ENCODE measurements at places on chromosomes 4 and X. TPM values are rescaled to one million over a fixed set of nuclear protein-coding genes. Genes with fewer than 3 reads are reported as not detected.

GPR50 gene
- 0.55 TPM for total RNA-seq

DNA sequence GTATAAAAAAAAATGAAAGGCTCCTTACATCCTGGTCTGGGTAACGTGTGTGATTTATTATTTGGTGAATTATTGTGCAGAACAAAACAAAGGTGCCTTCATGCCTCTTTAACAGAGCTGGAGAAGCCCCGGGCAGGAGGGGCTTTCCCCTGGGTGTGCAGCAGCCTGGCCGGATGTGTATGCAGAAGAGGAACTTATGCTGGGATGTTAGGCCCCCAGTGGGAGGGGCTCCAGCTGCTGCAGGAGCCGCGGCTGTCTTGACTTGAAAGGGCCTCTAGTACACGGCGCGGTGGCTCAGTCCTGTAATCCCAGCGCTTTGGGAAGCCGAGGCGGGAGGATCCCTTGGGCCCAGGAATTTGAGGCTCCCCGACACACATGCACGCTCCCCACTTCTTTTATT lies 16.0 kb downstream of the CCNQ start:
- peak; percentile 51 for DNase-seq

GRCh38 chr4:34432706-34433105 lies 1811.6 kb downstream of the ARAP2 start:
- DNase-seq, result no peak

DNA sequence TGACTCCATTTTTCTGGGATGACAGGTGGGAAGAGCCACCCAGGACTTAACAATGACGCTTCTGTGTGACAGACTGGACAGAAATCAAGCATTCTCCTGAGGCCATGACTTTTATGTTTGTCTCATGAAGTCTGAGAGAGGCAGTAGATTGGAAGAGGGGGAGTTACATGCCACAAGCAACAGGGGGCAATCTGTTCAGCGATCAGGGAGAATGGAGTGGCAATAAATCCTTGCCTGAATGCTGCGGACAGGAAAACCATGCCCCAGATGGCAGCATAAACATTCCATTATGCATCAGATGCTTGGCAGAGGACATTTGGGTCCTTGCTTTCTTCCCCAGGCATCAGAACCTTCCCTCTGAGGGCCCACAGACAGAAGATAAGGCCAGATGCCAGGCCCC lies 312.4 kb upstream of the DIPK2B start:
- no peak for DNase-seq

DNA sequence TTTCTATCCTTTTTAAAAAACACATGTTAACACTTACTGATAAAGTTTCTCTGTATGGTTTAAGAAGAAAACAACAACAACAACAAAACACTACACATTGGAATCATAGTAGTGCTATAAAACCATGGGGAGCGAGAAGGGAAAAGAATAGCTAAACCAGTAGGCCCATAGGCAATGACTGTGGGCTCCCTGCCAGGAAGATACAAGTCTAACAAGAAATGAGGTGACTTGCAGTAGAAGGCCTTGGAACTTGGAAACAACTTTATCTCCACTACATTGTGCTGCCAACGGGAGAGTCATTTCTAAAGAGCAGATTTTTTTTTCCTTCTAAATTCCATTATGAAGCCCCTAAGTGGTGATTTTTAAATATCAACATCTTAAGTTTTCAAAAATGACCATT lies 78.0 kb downstream of the GPC4 start:
- no peak for DNase-seq

DNA sequence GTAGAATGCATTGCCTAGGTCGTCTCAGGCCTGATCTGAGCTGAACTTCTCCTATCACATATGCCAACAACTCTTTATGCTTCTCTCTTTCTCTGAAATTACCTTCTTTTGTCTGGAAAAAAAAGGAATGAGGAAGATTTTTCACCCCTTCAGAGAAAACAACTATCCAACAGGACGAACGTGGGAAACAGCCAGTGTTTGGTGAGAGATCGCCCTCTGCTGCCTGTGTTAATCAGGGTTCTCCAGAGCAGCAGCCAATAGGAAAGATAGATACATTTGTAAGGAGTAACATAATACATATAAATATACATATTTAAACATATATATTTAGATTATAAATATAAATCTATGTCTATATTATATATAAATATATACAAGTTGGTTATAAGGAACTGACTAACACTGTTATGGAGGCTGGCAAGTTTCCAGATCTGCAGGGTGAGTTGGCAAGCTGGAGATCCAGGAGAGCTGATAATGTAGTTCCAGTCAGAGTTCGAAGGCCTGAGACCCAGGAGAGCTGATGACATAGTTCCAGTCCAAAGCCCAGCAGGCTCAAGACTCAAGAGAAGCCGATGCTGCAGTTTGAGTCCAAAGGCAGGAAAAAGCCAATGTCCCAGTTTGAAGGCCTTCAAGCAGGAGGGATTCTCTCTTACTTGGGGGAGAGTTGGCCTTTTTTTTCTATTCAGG lies 13.3 kb downstream of the CETN2 start:
- no peak for DNase-seq

GRCh38 chr4:187724456-187724855 lies 271.1 kb upstream of the ZFP42 start:
- DNase-seq, result no peak

DNA sequence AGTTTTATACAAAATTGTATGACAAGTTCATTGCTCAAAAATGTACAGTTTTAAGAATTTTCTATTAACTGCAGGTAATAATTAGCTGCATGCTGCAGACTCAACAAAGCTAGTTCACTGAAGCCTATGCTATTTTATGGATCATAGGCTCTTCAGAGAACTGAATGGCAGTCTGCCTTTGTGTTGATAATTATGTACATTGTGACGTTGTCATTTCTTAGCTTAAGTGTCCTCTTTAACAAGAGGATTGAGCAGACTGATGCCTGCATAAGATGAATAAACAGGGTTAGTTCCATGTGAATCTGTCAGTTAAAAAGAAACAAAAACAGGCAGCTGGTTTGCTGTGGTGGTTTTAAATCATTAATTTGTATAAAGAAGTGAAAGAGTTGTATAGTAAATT lies 131.0 kb downstream of the TET2 start:
- no peak for DNase-seq

GRCh38 chrX:9650091-9650490 lies 115.6 kb downstream of the GPR143 start:
- no peak for DNase-seq

DNA sequence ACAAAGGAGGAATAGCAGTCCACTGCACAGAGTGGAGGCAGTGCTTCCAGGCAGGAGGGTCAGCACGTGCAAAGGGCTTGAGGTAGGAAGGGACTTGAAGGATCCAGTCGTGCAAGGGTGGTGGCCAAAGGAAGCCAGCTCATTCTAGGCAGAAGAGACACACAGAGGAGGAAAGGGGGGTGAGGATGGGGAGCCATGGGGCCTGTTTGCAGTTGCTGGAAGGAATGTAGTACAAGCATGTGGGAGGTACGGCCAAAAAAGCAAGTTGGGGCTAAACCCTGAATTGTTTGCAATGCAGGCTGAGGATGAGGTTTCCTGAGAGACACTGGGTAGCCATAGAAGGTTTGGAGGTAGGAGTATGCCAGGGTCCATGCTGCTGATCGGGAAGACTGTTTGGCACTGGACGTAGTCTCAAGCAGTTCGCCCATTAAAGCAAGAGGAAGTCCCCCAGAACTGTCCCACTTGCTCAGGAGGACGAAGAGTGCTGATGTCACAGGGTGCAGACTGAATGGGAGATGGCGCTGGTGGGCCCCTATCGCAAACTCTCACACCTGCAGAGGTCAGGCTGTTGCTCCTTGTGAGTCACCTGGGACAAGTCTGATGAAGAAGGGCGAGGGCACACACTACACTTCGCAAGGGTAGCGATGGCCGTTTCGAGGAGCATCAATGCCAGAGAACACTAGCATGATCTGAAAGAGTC lies 9.1 kb upstream of the MAN2B2 start:
- DNase-seq, result no peak

- no peak for DNase-seq
Observed at GRCh38 chr4:156832886-156833285, 138.7 kb downstream of the PDGFC start.

All from H7 (cell line).